ENCODE measurements at places on chromosomes 5 and 9.

- DNase-seq = no peak
Observed at GRCh38 chr5:91146905-91147600, 236.1 kb downstream of the ARRDC3 start.

- DNase-seq = peak; percentile 55
Observed at GRCh38 chr9:13962006-13962405, 351.9 kb downstream of the NFIB start.

GRCh38 chr5:124922255-124922975, 176.0 kb upstream of the ZNF608 start:
- no peak for DNase-seq

- no peak for DNase-seq
Observed at GRCh38 chr9:34507556-34507955, 15.2 kb downstream of the ENHO start.

DNA sequence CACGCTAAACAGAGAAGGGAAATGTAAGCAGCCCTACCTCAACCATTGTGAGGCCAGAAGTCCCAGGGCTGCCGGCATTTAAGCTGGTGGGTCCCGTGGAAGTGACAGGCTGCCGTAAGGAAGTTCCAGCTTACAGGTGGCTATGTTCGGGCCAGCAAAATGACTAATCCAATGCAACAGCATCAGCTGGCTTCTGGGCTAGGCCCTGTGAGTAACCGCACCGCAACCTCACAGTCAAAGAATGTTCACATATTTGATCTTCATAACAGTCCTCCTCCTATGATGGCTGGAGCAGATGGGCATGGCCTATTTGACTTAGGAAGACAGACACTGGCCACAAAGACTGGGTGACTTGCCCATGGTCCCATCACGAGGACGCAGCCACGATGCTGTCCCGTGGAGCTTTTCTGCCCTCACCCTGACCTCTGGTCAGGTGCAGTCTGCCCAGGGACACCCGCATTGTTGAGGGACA, 88.2 kb downstream of the LIFR start:
- DNase-seq = no peak

DNA sequence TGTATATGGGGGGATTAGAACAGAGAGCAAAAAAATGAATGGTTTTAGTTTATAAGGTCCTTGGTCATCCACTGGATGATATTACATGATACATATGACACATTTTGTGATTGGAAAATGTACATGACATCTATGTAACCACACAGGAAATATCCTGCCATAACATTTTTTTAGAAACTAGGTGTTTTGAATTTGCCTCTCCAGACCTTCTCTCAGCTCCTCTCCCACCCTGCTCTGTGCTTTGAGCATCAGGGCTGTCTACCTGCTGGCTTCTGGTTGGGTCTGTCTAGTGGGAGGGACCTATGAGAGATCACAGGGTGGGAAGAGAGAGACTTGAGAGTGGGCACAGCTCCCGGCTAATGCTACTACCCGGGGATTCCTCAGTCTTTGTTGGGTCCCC, 24.4 kb downstream of the AKNA start:
- DNase-seq = no peak

GRCh38 chr9:122954253-122954691, 13.5 kb downstream of the RABGAP1 start:
- DNase-seq = no peak

DNA sequence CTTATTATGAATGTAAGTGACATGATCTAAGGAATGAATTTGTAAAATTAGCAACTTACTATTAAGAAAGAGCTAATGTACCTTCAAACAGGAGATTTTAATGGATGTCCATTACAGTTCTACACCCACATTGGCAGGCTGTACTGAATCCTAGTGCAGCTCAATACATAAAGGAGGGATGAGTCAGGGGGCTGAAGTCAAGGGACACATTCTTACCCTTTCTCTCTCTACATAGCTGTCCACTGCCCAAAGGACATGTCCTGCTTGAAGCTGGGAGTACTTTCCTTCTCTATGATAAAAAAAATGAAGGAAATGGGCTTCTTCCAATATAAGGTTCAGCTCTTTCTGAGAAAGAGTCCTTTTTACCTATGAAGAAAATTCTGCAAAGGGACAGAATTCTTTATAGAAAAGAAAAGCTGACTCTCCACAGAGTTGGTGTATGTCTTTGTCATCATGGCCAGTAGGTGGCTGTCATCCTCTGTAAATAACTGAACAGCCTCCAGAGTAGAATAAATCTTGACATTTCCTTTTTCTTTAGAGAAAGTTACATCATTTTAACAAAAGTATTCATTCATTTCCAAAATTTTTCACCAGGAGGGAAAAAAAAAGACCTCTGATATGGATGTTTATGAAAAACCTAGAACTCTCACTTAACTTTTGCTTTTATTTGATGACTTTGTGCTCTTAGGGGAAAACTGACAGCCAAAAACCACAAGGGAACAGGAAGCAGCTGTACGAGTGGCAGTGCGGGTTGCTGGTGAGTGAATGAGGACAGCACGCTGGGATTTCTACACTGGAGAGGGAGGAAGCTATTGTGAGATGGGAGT, 13.1 kb upstream of the IFNA14 start:
- peak; percentile 35 for DNase-seq

GRCh38 chr9:108012405-108012804, 522.8 kb upstream of the KLF4 start:
- no peak for DNase-seq

DNA sequence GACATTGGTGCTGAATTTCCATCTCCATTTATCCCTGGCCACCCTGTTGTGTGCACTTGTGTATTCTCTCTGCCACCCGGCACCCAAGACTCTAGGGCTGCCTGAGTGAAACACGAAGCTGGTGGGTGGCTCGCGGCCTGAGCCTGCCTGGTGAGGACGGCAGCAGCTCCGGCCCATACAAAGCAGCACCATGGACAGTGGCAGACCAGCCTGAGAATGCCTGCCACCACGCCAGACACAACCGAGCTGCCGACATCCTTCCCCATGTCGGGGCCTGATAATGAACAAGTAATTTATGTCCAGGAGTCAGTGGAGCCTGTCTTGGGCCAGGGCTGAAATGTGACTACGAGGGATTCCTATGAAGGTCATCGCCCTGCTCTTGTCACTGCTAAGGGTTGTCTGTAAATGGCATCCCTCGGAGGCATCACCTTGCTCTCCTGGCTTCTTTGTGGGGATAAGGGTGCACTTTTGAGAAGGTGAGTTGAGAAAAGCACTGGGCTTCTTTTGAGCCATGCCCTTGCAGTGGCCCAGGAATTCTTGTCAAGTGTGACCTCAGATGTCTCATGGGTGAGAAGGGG, 175.7 kb downstream of the MELK start:
- peak; percentile 54 for DNase-seq

- DNase-seq = peak; percentile 57
Observed at GRCh38 chr9:136799079-136799853, 3.1 kb downstream of the CCDC183 start.

- no peak for DNase-seq
Observed at GRCh38 chr5:170848033-170848432, 13.8 kb upstream of the RANBP17 start.

- no peak for DNase-seq
Observed at GRCh38 chr5:78574131-78574673, 74.4 kb downstream of the LHFPL2 start.

DNA sequence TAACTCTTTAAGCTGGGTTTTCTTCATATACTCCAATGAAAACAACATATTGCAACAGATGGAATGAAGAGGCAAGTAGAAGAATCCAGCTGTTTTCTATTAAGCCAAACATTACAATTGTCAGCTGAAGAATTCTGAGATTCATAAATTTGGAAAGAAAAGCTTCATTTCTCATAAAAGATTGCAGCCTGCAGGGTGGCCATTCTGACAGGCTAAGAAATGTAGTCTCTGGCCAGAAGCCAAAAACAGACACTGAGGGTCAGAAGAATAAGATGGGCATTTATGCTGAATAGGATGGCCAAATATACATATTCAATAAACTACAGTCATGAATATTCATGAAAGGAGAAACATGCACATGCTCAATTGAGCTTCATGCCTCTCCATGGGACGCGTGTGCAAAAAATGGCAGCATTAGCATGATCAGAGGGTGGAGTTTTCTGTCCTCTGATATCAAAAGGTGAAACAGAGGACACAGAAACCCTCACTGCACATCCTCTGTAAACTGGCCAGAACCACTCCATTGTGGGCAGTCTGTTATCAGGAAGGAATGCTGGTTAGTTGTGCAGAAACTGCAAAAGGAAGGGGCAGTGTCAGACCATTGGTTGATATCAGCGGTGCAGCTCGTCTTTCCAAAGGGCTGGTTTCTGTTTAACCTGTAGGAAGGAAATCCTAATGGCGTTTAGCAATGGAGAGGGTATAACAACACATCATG, 50.2 kb downstream of the FXN start:
- peak; percentile 95 for DNase-seq

GRCh38 chr5:179679014-179679674, 1.7 kb downstream of the CBY3 start:
- peak; percentile 79 for DNase-seq

DNA sequence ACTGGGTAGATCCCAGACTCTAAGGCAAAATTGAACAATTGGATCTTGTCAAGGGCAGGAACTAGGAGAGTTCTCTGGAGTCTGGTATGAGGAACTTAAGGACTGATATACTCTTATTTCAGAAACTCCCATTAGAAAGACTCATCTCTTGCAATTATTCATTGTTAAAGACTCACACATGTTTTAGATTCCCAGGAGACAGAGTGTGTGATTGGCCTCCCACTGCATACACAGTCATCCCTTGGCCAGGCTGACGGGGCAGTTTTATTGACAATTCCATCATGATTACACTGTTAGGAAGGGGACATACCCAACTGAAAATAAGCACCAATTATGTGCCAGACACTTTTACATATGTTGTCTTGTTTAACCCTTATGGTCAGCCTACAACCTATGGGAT, 347.2 kb downstream of the DMAC1 start:
- no peak for DNase-seq

- peak; percentile 64 for DNase-seq
Observed at GRCh38 chr5:128537221-128537999, 635 bp downstream of the FBN2 start.

DNA sequence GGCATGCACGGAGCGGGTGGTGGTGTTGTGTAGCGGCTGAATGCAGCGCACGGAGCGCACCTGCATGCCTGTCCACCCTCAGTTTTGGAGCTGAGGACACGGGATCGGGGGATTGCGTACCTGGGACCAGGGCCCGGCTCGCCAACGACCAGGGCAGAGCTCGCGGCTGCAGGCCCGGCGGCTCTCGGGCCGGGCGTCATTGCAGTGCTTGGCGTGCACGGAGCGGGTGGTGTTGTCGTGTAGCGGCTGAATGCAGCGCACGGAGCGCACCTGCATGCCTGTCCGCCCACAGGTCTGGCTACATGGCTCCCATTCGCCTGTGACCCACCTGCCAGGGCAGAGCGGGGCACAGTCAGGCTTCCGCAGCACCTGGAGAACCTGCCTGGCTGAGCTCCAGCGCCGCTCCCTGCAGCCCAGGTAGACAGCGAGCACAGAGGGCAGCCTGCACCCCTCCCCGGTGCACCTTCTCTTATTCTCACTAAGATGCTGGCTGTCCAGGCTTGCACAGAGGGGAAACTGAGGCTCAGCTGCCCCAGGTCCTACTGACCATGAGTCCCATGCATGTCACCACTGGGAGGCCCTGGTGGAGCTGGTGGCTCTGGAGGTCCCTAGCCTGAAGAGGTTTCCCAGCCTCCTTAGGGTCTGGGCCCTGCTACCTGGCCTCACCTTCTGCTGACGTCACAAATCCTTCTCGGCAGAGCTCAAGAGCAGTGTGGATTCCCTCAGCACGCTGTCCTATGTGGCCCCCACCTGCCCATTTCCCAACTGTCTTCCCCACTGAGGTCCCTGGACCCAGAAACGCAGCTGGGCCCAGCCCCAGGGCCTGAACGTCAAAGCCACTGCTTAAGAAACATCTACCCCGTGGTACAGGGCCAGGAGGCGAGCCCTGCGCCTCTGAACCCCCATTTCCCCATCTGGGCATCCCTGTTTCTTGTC, 64.9 kb downstream of the ZNF354C start:
- no peak for DNase-seq

- peak; percentile 81 for DNase-seq
Observed at GRCh38 chr5:138772986-138773594, 19.9 kb downstream of the CTNNA1 start.

- no peak for DNase-seq
Observed at GRCh38 chr5:178685386-178686059, 44.9 kb downstream of the ZNF354A start.

Measured in lung (tissue), 17 donors.